ENCODE measurements at places on chromosomes 13 and 19. TPM values are rescaled to one million over a fixed set of nuclear protein-coding genes. Genes with fewer than 3 reads are reported as not detected.

DNA sequence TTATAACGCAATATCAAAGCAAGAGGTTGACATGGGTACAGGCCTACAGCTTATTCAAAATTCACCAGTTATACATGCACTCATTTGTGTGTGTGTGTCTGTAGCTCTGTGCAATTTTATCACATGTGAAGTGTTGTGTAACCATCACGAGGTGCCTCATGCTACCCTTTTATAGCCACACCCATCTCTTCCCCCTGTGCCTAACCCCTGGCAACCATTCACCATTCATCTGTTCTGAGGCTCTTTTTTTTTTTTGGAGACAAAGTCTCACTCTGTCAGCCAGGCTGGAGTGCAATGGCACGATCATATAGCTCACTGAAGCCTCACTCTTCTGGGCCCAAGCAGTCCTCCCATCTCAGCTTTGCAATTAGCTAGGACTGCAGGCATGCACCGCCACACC lies 78.4 kb downstream of the DPF1 start:
- H3K27ac ChIP-seq: no peak overlapping the region
- H3K4me3 ChIP-seq: no peak overlapping the region
- H3K36me3 ChIP-seq: peaks cover 12% of the 10 kb centered on the region
- peaks cover 2% of the 10 kb centered on the region for H3K27me3 ChIP-seq
- DNase-seq: no peak
- peaks cover 3% of the 10 kb centered on the region for H3K4me1 ChIP-seq

The ZBTB45 gene
- polyA plus RNA-seq: 7.2 TPM

The KCTD15 gene
- not detected for polyA plus RNA-seq

DNA sequence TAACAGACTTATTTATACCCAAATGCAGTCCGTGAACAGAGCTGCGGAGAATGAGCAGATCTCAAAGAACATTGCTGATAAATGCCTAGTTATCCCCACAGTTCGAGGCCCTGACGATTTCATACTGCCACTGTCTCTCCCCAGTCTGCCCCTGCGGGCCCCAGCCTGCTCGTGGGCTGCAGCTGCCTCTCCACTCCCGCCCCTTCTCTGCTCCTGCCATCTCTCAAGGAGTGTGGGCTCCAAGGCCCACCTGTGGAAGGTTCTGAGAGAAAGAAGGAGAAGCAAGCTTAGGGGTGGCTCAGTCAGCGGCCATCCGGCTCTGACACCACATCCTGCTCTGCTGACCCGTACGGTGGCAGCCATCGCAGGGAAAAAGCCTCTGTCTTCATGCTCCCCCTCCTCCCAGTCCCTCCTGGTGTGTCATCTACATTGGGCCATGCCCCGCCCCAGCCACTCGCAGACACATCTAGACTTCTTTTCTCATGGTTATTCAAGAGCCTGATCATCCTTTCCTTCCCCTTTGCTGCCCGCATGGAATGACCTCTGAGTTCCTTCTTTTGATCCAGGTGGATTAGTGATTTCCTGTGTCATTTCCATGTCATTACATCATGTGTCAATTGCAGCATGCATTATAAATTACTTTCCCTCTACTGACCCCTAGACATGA lies 52.0 kb downstream of the EPS15L1 start:
- peaks cover 15% of the 10 kb centered on the region for H3K4me1 ChIP-seq
- no peak for DNase-seq
- no peak overlapping the region for H3K4me3 ChIP-seq
- no peaks in the 10 kb centered on the region for H3K27me3 ChIP-seq
- H3K36me3 ChIP-seq: peaks cover 3% of the 10 kb centered on the region
- no peak overlapping the region for H3K27ac ChIP-seq

DNA sequence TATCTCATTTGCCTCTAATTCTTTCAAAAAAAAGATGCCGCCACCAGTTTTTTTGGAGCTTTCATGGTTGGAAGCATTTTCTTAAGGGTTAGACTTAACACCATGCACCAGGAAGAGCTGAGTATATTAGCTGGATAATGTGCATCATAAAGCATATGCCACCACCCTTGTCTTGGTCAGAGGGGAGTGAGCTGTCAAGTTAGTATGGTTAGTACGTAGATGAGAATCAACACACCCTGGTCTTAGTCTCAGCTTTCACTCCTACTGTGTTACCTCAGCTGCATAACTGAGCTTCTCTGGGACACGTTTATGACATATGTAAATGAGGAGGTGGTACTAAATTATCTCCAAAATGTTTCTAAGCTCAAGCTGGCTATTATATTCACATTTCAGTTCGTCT lies 415.6 kb downstream of the DCT start:
- H3K4me3 ChIP-seq: no peak overlapping the region
- no peaks in the 10 kb centered on the region for H3K4me1 ChIP-seq
- DNase-seq: no peak
- no peaks in the 10 kb centered on the region for H3K36me3 ChIP-seq
- peaks cover 4% of the 10 kb centered on the region for H3K27me3 ChIP-seq

- H3K4me3 ChIP-seq: no peak overlapping the region
- H3K27me3 ChIP-seq: no peaks in the 10 kb centered on the region
- H3K36me3 ChIP-seq: peaks cover 5% of the 10 kb centered on the region
- no peak for DNase-seq
- peaks cover 11% of the 10 kb centered on the region for H3K4me1 ChIP-seq
- H3K27ac ChIP-seq: no peak overlapping the region
Observed at GRCh38 chr13:20465218-20465879, 60.3 kb downstream of the CRYL1 start.

- H3K27me3 ChIP-seq: peaks cover 2% of the 10 kb centered on the region
- no peaks in the 10 kb centered on the region for H3K36me3 ChIP-seq
- DNase-seq: no peak
- H3K4me1 ChIP-seq: no peaks in the 10 kb centered on the region
- H3K27ac ChIP-seq: no peak overlapping the region
Observed at GRCh38 chr19:31555634-31556215, 206.5 kb upstream of the TSHZ3 start.

DNA sequence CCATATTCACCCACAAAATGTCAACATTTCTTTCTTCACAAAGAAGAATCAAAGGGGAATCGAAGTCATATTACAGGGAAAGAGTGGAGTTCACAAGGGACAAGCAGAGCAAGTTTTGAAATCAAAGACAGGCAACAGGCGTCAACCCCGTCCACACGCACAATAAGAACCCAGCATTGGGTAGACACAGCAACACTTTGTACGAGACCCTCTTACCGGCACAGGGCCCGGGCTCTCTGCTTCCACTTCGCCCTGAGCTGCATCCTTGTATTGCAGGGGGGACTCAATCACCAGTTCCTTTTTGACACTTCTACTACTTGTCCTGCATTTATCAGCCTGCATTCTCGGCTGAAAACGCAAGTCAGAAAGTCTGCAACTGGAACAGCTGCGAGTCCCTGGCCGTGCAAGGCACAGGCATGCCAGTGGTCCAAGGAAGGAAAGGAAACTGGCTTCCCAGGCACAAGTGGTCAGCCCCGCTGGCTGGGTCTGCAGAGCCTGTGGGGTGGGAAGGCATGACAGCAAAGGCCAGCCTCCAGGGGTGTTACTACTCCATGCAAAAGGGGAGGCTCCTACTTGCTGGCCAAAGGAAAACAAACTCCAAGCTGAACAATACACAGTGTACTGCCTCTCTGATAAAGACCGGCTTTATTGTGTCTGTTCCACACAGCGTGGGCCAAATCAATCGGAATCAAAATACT lies at the start of gene DOCK9:
TSS of gene DOCK9 (minus strand) at position 497 of the 698 bp plus-strand sequence. CDS start at position 342, 155 bp downstream.
- H3K27ac ChIP-seq: no peak within 1 kb of the TSS
- no peaks in the 10 kb centered on the region for H3K36me3 ChIP-seq
- no peak for DNase-seq
- no peaks in the 10 kb centered on the region for H3K27me3 ChIP-seq
- no peak within 1 kb of the TSS for H3K4me3 ChIP-seq

The ZNF563 gene
- 5.3 TPM for polyA plus RNA-seq

- no peak for DNase-seq
- H3K4me1 ChIP-seq: no peaks in the 10 kb centered on the region
- no peak overlapping the region for H3K4me3 ChIP-seq
- no peaks in the 10 kb centered on the region for H3K36me3 ChIP-seq
- H3K27ac ChIP-seq: no peak overlapping the region
Observed at GRCh38 chr13:63979951-63980350, 2564.3 kb upstream of the PCDH20 start.

DNA sequence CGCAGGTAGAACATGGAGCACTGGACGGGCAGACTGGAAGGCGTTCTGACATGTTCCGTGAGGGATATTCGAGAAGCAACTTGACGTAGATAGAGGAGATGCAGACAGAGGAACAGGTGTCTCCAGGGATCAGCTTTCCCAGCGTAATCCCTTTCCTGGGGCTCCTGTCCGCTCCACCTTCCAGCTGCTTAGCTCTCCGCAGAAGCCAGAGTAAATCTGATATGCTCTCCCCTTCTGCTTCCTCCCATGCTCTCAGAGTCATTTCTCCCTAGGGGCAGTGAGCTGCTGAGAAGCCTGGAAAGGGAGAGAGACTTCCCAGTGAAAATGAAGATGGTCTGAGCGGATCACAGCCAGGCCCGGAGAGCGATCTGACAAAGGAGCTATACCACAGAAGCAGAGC lies 23.0 kb upstream of the OLFM4 start:
- no peak overlapping the region for H3K27ac ChIP-seq
- no peak overlapping the region for H3K4me3 ChIP-seq
- DNase-seq: no peak

The SCEL gene
- not detected for polyA plus RNA-seq

The METTL21C gene
- not detected for polyA plus RNA-seq

The NDUFA3 gene
- 704 TPM for polyA plus RNA-seq

The RNF225 gene
- polyA plus RNA-seq: not detected

GRCh38 chr13:44537248-44537647 lies 38.9 kb downstream of the TSC22D1 start:
- H3K4me3 ChIP-seq: no peak overlapping the region
- peaks cover 7% of the 10 kb centered on the region for H3K36me3 ChIP-seq
- no peaks in the 10 kb centered on the region for H3K27me3 ChIP-seq
- DNase-seq: no peak
